ENCODE measurements at places on chromosomes 11 and 22.

DNA sequence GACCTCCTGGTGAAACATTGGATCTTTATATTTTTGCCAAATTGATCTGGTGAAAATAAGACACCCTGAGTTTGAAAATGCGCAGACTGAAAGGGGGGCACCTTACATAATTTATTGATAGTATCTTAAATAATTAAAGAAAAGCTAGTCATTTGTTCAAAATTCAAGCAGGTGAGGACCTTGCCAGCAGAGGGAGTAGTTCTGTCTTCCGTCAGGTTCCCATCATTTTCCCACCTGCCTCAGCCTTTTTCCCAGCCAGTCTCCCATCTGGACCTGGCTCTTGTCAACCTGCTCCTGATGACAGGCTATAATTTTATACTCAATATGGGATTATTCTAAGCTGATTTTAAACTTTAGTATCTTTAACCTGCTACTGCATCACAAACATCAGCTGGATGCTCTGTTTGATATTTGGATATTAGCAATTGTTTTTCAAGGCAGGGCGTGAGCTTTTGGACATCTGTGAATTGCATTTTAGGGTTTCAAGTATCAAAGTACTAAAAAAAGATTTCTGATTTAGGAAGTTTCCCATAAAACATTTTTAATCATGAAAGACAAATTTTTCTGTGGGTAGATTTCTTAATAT, 132.0 kb downstream of the ELP4 start:
- H3K4me3 ChIP-seq, result no peak overlapping the region
- no peak overlapping the region for H3K27ac ChIP-seq
- H3K27me3 ChIP-seq, result no peaks in the 10 kb centered on the region
- H3K4me1 ChIP-seq, result no peaks in the 10 kb centered on the region
- no peaks in the 10 kb centered on the region for H3K36me3 ChIP-seq
- DNase-seq, result no peak

- no peak overlapping the region for H3K27ac ChIP-seq
- no peaks in the 10 kb centered on the region for H3K36me3 ChIP-seq
- H3K4me1 ChIP-seq, result peaks cover 10% of the 10 kb centered on the region
- H3K4me3 ChIP-seq, result no peak overlapping the region
- H3K27me3 ChIP-seq, result no peaks in the 10 kb centered on the region
Measured at GRCh38 chr22:42296381-42296853, 26.0 kb upstream of the TCF20 start.

- H3K27ac ChIP-seq, result no peak overlapping the region
- no peak overlapping the region for H3K4me3 ChIP-seq
- H3K27me3 ChIP-seq, result no peaks in the 10 kb centered on the region
- no peaks in the 10 kb centered on the region for H3K36me3 ChIP-seq
- DNase-seq, result peak; percentile 33
Measured at GRCh38 chr11:88480223-88480622, 142.7 kb upstream of the CTSC start.

- no peaks in the 10 kb centered on the region for H3K36me3 ChIP-seq
- H3K27ac ChIP-seq, result no peak overlapping the region
- no peak for DNase-seq
- H3K4me1 ChIP-seq, result peaks cover 3% of the 10 kb centered on the region
- H3K4me3 ChIP-seq, result no peak overlapping the region
- H3K27me3 ChIP-seq, result no peaks in the 10 kb centered on the region
Measured at GRCh38 chr22:30158277-30158676, 78.0 kb downstream of the HORMAD2 start.

DNA sequence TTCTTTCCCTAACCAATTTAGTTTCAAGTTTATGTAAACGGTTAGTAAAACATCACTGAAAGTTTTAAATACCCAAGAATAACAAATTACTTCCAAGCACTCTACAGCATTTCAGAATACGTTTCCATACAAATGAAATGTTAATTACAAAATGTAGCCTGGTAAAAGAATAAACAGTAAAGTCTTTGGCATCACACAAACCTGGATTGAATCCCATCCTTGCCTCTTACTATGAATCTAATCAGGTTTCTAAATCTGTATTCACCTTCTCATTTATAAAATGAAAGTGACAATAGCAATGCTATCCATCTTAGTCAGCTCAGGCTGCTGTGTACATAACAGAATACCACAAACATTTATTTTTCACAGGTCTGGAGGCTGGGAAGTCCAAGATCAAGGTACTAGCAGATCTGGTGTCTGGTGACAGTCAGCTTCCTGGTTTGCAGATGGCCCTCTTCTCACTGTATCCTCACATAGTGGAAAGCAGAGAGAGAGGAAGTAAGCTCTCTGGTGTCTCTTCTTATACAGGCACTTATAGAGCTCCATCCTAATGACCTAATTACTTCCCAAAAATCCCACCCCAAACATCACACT, 19.2 kb downstream of the FAM168A start:
- no peaks in the 10 kb centered on the region for H3K27me3 ChIP-seq
- no peak for DNase-seq
- H3K36me3 ChIP-seq, result no peaks in the 10 kb centered on the region
- H3K4me3 ChIP-seq, result no peak overlapping the region
- 0 out of 2 replicates have a peak, but pooled peaks cover 4% of the 10 kb centered on the region for H3K4me1 ChIP-seq

- H3K36me3 ChIP-seq, result no peaks in the 10 kb centered on the region
- H3K27ac ChIP-seq, result no peak overlapping the region
- H3K27me3 ChIP-seq, result peaks cover 2% of the 10 kb centered on the region
- H3K4me3 ChIP-seq, result no peak overlapping the region
- no peak for DNase-seq
- H3K4me1 ChIP-seq, result no peaks in the 10 kb centered on the region
Measured at GRCh38 chr11:72605973-72606747, 68.1 kb downstream of the PDE2A start.

- H3K27ac ChIP-seq, result no peak overlapping the region
- H3K36me3 ChIP-seq, result no peaks in the 10 kb centered on the region
- H3K4me3 ChIP-seq, result no peak overlapping the region
Measured at GRCh38 chr11:64633555-64634159, 42.6 kb downstream of the SLC22A12 start.
